ENCODE measurements at places on chromosomes 6 and 20.
A peak's percentile ranks its signal among the peaks of the same experiment; 100 is the strongest.

- DNase-seq, result no peak
Observed at GRCh38 chr6:44044154-44044539, 83.1 kb downstream of the MRPL14 start.

DNA sequence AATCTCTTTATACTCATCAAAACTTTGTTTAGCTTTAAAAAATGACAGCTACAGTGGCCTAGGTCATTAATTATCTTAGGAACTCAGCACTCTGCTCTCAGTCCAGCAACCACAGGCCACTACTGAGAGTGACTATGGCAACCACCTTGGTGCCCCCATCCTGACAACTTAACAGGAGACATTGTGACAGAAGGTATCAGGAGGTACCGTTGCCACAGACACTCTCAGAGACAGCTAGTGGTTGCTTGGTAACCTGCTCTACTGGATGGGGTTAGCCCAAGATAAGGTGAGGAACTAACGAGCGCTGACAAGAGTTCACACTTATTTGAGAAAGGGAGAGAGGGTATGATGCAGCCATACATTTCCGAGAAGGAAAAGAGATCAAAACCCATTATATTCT is 76.1 kb upstream of the TFAP2D start:
- DNase-seq, result no peak

- DNase-seq, result no peak
Observed at GRCh38 chr6:14975471-14975817, 270.4 kb upstream of the JARID2 start.

DNA sequence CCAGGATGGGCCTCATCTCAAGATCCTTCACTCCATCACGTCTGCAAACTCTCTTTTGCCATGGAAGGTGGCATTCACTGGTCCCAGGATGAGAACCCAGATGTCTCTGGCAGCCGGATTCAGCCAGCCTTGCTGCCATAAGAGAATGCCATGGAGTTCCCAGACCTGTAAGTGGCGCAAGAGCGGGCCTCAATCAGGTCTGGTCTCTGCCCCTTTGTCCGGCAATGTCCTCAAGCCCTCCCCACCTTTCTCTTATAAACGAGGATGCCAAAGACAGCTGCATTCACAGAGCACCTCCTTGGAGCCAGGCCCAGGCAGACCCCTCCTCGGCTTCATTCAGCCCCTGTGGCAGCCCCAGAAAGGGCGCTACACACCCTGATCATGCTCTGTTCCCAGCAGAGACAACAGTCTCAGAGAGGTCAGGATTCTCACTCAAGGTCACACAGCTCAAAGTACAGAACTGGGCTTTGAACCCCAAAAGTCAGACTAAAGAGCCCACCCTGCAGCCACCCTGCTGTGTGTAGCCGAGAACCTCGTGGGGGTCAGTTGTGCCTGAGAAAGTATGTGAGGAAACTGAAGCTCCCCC is 263.7 kb downstream of the TAF4 start:
- no peak for DNase-seq

DNA sequence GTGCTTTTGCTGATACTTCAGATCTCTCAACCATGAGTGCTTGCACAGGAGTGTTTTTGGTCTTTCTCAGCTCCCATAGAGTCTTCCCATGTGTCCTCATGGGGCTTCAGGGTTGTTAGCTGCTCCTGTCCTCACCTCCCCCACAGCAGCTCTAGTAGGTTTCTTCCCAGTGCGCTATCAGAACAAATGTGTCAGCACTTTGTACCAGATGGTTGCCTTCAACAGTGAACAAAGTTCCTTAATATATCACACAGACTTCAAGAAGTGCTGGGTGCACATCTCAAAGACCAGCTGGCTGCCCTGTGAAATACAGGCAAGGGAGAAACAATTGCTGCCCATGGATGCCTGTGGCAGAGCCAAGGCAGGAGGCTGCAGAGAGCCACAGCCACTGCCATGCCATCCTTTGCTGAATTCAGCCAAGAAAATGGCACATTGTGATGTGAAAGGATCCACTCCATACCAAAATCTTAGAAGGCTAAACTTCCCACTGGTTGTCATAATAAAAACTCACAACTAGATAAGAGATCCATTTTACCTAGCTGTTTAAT is 471.3 kb downstream of the C6orf118 start:
- no peak for DNase-seq

DNA sequence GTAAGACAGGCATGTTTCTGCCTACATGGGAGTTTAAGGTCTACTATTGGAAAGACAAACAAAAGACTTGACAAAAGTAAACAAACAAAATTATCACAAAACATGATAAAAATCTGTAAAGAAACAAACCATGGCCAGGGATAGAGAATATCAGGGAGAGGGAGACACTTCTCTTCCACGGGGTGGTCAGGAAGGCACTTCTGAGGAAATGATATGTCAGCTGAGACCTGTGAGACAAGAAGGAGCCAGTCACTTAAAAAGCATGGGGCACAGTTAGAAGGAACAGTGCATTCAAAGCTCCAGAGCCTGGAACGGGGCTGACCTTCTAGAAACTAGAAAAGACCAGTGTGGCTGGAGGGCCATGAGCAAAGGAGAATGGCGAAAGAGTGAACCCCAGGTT is 35.1 kb upstream of the SLC16A10 start:
- DNase-seq, result no peak

DNA sequence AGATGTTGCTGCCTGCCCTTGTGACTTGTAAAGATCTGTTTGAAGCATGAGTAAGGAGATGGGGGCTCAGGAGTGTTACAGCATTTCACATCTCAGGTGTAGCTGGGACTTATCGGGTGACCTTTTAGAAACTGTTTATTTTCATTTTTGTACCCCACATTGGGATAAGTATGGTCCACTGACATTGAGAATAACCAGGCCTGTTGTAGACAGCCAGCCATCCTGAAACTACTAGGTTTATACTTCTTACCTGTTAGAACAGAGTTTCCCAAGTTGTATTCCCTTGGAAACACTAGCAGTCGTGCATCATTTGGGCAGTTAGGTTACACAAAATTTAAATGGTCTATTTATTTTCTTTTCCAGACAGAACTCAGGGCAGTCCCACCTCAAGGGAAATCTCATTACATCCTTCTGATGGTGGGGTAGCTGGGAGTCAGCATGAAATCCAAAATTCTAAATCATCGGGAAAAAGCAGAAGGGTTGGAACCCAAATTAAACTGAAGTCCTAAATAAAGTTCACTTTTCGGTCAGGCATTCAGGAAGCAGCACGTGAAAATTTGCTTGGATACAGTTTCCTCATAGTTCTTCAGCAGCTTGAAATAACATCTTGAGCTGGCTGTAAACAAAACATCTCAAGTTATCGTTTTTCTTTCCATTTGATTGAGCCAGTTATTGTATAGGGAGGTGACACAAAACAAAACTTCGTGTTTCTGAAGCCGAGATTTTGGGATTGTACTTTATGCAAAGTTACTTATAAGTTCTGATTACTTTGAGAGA is 30.5 kb downstream of the FOXO3 start:
- DNase-seq, result no peak

- DNase-seq, result no peak
Observed at GRCh38 chr6:156787569-156788492, 10.7 kb downstream of the ARID1B start.

GRCh38 chr6:159467473-159468041 is 225.5 kb downstream of the SOD2 start:
- DNase-seq, result no peak

- DNase-seq, result no peak
Observed at GRCh38 chr20:10622657-10623418, 51.0 kb downstream of the JAG1 start.

GRCh38 chr20:54205450-54205849 is 2.4 kb upstream of the PFDN4 start:
- no peak for DNase-seq

GRCh38 chr20:61659246-61659993 is 406.3 kb downstream of the TAF4 start:
- DNase-seq, result no peak

GRCh38 chr6:84260196-84260595 is 32.8 kb upstream of the CEP162 start:
- no peak for DNase-seq

- no peak for DNase-seq
Observed at GRCh38 chr6:42378536-42378935, 73.2 kb downstream of the TRERF1 start.

DNA sequence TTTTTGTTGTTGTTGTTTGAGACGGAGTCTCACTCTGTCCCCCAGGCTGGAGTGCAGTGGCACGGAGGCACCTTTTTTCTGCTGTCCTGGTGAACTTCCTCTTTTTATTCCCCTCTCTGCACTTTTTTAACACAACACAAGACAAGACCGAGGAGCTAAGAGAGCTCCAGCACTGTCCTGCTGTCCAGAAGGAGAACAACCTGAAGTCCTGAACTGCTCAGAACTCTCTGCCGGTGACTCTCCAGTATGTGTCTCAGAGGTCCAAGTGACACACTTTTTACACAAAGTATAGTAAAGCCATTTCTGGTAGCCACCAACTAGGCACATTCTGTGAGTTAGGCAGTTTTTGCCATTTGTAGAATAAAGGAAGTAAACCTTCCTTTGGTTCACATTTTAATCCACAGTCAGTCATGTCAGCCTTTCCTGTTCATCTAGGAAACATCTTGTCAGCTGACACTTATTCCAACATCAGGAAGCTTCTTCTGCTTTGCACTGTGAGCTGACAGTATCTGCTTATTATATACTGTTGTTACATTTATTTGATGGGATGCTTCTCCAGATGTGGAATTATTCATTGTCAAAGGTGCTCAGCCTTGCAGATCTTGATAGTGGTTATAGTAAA is 28.1 kb upstream of the TXNDC5 start:
- DNase-seq, result no peak

GRCh38 chr6:79238919-79239318 is 4.4 kb upstream of the HMGN3 start:
- DNase-seq, result no peak

GRCh38 chr6:139625998-139626975 is 251.8 kb upstream of the CITED2 start:
- no peak for DNase-seq

GRCh38 chr20:3744806-3745685 is 12.6 kb downstream of the HSPA12B start:
- DNase-seq, result peak; percentile 58

GRCh38 chr6:152642578-152643375 is 5.6 kb upstream of the SYNE1 start:
- DNase-seq, result no peak

DNA sequence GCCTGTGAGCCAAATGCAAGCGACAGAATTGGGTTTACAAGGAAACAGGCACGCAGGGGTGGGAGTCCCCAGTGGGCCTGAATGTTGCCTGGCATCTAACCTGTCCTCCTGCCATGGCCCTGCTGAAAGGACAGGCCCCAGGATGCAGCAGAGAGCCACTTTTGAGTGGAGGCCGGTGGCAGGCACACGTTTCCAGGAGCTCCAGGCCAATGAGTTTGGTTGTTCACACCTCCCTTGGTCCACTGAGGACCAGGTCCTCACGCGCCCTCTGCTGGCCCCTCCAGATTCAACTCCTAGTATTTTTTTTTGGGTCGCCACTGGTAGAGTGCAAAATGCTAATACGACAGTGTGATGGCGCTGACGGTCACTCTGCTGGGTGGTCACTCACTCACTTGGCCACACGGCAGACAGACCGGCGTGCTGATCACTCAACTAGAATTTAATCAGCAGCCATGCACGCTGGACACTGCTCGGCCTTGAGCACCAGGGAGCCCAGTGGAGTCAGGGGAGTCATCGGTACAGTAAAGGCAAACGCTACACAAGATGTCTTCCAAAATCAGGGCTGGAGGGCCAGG is 81.7 kb upstream of the NFATC2 start:
- DNase-seq, result peak; percentile 59

DNA sequence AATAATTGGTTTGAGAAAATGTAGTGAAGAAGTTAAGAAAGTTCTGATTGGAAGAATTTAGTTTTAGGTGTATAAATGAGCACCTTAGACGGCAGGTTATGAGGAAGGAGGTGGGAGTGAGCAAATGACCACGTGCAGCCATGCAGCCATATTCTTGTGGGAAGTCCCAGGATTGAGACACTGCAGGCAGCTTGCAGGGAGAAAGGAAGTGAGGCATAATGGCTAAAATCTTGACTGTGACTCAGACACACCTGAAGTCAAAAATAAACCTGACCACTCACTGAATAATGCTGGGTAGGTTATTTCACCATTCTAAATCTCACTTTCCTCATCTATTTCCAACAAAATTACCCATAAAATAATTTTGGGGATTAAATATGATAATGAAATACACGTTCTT is 16.6 kb downstream of the DSE start:
- DNase-seq, result no peak

- DNase-seq, result no peak
Observed at GRCh38 chr6:154252678-154253077, 103.9 kb downstream of the IPCEF1 start.

GRCh38 chr6:29870104-29870503 is 42.5 kb downstream of the HLA-G start:
- no peak for DNase-seq

- DNase-seq, result no peak
Observed at GRCh38 chr20:432208-432607, 24.1 kb downstream of the RBCK1 start.

- DNase-seq, result no peak
Observed at GRCh38 chr6:54992789-54993188, 146.2 kb downstream of the FAM83B start.

DNA sequence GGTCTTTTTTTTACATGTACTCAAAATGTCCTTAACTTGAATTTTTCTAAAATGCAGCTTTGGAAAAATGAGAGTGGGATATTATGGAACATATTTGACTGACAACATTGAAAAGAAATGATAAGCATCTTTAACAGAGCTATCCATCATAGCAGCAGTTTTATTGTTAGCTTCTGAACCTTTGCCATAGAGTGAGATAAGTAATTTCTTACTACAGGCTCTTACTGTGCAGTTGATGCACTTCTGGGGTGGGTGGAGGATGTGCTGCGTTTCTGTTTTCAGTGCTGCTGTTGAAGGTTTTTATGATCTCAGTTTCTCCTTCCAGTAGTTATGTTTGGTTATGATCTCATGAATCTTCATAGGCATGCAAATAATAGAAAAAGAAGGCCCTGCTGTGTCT is 267.0 kb downstream of the TMEM242 start:
- no peak for DNase-seq

- no peak for DNase-seq
Observed at GRCh38 chr6:106715922-106716321, 86.5 kb downstream of the QRSL1 start.

GRCh38 chr6:145899915-145900569 is 64.1 kb downstream of the SHPRH start:
- no peak for DNase-seq

GRCh38 chr6:85744433-85744970 is 101.8 kb upstream of the SYNCRIP start:
- no peak for DNase-seq

GRCh38 chr6:53811082-53811481 is 16.3 kb downstream of the LRRC1 start:
- no peak for DNase-seq

DNA sequence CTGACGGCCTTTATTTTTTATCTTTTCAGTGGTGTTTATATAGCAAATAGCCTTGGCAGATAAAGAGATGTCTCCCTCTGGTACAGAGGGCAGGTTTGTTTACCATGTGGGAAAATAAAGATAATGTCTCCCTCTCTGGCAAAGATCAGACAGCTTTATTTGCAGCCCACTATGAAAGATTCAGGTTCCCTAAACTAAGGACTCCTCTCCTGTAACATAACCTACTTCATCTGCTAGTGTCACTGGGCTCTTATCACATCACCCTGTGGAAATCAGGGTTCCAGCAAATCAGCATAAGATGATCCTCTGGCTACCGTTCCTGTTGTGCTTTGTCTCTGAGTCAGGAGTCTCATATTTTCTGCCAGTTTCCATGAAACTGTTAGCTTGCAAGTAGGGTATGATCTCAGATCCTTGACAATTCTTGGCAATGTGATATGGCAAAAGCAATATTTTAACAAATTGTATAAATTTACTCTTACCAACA is 3.1 kb downstream of the FBXL4 start:
- DNase-seq, result no peak
